ENCODE measurements at places on chromosomes 4 and X.
A peak's percentile ranks its signal among the peaks of the same experiment; 100 is the strongest.

GRCh38 chrX:318068-318738, 393 bp downstream of the GTPBP6 start:
- DNase-seq = no peak

DNA sequence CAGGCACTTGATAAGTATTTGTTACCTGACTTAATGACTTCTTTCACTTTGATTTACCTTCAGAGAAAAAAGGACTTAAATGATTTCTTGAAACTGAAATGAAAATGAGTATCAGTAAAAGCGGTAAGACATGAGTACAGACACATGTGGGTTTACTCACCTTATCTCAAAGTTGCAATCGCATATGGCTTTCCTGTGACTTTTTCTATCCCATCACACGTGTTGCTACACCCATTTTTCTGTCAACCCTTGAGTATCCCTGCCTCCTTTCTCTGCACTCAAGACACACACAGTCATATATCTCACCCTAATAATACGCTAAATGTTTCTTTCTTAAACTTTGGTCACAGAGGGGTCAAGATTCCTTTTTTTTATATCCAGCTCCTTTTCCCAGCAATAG, 11.0 kb upstream of the ARHGEF38 start:
- no peak for DNase-seq

DNA sequence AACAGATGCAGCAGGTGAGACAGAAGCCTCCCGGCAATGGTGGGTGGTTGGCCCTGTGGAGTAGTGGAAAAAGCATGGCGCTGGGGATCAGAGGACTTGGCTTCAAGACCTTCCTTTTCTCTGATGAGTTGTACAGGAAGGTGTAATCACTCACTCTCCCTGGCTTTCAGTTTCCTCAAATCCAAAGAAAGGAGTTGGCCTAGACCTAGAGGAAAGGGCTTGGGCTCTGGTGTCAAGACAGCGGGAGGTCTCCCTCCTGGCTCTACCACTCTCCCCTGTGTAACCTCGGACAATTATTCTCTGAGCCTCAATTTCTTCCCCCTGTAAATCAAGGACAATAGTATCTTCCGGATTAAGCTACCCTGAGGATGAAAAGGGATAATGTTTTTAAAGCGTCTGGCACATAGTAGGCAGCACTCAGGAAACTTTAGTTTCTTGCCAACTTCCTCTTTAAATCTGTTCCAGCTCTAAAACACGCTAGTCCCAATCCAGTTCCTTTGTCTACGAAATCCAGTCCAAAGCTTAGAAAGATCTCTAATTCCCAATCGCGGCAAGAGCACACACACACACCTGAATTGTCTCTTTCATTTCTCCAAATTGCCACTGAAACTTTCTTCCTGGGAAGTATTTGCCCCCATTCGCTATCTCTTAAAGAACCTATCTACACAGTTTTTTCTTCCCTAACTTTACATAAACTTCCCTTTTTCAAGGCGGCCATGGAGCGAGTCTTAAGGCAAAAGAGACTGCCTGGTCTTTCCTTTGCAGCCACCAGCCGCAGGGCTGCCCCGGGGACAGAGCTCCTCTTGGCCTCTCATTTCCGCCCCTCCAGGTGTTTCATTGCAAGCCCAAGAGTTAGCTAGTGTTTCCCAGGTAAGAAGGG, 29.9 kb upstream of the GPC4 start:
- no peak for DNase-seq

DNA sequence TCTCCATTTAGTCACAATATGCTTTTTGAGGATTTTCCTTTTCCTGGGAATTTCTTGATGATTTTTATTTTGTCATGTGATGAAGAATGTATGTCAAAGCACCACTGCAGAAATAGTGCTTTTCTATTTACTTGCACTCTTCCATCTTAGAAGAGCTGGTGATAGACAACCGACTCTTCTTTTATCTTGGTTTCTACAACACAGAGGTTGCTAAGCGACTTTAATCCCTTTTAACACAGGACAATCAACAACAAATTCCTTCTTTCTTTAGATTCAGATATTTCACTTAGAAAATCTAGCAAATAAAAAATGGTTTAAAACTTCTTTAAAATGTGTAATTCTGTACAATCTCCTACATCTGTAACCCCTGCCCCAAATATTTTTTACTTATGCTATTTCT, 34.6 kb downstream of the TET2 start:
- no peak for DNase-seq

DNA sequence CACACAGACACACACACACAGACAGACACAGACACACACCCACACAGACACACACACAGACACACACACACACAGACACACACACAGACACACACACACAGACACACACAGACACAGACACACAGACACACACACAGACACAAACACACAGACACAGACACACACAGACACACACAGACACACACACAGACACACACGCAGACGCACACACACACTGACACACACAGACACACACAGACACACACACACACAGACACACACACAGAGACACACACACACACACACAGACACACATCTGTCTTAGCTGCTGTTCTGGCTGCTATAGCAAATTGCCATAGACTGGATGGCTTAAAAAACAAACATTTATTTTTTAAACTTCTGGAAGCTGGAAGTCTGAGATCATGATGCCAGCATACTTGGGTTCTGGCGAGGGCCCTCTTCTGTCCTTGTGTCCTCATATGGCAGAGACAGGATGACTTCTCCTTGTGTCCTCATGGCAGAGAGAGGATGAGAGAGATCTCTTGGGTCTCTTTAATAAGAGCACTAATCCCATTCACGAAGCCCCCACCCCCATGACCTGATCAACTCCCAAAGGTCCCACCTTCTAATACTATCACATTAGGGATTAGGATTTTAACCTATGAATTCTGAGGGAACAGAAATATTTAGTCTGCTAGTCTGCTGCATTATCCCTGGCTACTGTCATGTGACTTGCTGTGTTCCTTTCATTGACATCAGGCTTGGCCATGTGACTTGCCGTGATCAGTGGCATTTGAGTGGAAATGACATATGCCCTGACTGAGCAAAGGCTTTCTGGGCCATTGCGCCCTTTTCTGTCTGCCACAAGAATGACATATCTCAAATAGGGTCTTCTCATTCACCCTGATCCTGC, 32.7 kb upstream of the RASGEF1B start:
- no peak for DNase-seq

DNA sequence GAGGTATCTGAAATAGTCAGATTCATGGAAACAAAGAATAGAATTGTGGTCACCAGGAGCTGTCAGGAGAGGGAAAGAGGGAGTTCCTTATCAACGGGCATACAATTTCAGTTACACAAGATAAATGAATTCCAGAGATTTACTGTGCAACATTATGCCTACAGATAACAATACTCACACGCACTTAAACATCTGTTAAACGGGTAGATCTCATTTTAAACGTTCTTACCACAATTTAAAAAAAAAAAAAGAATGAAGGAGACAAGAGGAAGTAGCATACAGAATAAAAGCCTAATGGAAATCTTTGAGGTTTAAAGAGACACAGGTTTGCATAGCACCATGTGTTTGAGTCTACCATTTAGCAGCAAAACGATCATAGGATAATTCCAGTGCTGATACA, 298.0 kb downstream of the DKK2 start:
- DNase-seq = no peak

- peak; percentile 67 for DNase-seq
Measured at GRCh38 chrX:111869639-111870034, 6.3 kb upstream of the TRPC5OS start.

- DNase-seq = peak; percentile 62
Measured at GRCh38 chr4:90419124-90419711, 292.0 kb downstream of the CCSER1 start.

GRCh38 chr4:113760795-113761619, 531 bp downstream of the CAMK2D start:
- peak; percentile 82 for DNase-seq
